ENCODE measurements at places on chromosomes 3 and 15.

- no peak for DNase-seq
These were observed 121.5 kb upstream of the FGF7 start for GRCh38 chr15:49301562-49301961.

GRCh38 chr3:130504701-130505100, 12.3 kb upstream of the COL6A6 start:
- no peak for DNase-seq

- DNase-seq = no peak
These were observed 5.3 kb downstream of the KLF15 start for GRCh38 chr3:126351771-126352475.

DNA sequence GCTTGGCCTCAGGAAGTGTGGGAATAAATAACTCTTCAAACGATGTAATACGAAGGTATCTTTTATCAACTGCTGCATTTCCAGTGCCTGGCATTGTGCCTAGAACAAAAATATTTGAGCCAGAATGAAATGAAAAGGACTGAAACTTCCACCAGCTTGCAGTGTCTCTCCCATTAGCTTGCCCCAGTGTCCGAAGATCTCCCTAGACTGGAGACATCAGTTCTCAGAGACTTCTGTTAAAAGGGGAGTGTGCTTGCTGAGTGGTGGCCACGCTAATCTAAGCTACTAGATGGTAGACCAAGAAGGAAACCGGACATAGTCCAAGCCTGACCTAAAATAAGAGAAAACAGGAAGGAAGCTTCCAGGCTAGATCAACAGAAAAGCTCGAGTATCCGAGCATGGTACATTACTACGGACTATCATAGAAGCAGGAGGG, 28.6 kb downstream of the KCNAB1 start:
- DNase-seq = no peak

GRCh38 chr3:128170866-128171516, 17.7 kb downstream of the EEFSEC start:
- peak; percentile 6 for DNase-seq

- DNase-seq = no peak
These were observed 30.7 kb downstream of the NBEAL2 start for GRCh38 chr3:47010111-47010712.

DNA sequence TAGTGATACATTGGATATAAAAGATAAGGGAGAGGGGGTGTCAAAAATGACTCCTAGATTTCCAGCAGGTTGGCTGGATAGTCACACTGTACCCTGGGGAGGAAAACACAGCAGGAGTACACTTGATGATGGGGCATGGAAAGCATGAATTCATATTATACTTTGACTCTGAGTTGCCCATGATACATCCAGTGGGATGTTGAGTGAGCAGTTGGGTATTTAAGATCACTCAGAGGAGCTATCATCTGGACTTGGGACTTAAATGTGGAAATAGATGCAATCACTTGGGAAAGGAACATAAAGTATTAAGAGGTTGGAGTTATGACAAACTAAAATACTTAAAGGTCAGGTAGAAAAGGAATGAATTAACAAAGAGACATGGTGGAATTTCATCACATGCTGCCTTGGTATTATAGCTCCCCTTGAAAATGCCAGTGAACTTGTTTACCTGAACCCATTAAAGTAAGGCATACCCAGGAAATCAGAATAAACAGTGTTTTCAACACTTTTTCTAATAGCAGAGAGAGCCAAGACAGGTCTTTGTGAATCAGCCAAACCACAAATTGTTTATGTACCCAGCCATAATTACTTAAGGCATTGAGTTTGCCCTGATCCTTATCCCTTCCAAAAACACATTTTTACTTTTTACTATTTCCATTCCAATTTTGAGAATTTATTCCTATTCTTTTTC, 49.9 kb upstream of the ABI3BP start:
- DNase-seq = no peak

DNA sequence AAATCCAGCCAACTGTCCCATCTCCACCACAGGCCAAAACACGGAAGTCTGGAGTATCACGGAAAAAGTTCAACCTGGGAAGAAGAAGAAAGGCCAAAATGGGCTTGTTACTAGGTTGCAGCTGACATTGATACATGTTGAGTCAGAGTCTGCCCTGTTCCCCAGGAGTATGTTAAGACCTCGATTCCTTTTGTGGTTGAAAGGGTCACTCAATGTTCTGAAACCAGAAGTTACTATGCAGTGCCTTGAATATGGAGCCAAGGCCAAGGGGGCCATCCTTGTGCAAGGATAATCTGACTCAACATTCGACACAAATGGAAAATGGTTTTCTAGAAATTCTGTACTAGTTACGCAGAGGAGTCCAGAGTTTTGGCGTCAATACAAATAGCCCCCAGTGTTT, 104.2 kb downstream of the DGKG start:
- no peak for DNase-seq

- DNase-seq = no peak
These were observed 774.7 kb downstream of the MECOM start for GRCh38 chr3:168888781-168889180.

GRCh38 chr15:57114070-57114469, 195.6 kb downstream of the TCF12 start:
- DNase-seq = no peak

- no peak for DNase-seq
These were observed 583.4 kb upstream of the ROBO1 start for GRCh38 chr3:80351201-80351600.

DNA sequence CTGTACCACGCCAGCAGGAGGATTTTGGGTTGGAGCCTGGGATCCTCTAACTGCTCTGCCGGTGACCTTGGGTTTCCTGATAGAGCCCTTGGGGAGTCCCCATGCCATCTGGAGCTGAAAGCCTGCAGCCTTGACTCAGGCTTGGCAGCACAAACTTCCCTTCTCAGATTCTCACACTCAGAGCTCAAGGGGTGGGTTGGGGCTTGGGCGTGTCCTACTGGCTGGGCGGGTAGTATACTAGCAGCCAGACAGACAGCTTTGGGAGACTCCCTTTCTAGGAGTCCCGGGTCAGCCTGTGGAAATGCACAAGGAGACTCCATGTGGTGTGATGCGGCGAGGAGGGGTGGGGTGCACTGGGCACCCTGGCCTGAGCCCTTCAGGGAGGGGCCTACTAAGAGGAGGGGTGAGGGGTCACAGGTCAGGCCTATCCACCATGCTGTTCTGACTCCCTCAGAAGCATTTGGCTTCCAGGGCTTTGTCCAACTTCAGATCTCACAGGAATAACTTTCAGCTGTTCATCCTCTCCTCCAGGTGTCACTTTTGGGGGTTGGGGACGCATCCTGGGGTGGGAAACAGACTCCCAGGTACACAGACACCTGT, 21.6 kb upstream of the PLXNA1 start:
- DNase-seq = no peak

DNA sequence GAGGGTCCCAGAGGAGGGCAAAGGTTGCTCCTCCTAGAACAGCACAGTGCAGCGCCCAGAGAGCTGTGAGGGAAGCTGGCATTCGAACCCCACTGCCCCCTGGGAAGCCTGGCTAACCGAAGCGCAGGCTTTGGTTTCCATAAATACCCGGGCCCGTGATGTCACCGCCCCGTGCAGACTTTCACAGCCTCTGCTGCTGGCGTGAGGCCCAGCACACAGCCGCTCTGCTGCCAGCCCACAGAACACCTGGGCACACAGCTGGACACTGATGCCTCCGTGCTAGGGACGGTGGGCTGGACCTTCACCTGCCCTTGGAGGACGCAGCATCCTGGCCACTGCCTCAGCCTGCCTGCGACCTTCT, 1.0 kb downstream of the IQSEC1 start:
- no peak for DNase-seq

DNA sequence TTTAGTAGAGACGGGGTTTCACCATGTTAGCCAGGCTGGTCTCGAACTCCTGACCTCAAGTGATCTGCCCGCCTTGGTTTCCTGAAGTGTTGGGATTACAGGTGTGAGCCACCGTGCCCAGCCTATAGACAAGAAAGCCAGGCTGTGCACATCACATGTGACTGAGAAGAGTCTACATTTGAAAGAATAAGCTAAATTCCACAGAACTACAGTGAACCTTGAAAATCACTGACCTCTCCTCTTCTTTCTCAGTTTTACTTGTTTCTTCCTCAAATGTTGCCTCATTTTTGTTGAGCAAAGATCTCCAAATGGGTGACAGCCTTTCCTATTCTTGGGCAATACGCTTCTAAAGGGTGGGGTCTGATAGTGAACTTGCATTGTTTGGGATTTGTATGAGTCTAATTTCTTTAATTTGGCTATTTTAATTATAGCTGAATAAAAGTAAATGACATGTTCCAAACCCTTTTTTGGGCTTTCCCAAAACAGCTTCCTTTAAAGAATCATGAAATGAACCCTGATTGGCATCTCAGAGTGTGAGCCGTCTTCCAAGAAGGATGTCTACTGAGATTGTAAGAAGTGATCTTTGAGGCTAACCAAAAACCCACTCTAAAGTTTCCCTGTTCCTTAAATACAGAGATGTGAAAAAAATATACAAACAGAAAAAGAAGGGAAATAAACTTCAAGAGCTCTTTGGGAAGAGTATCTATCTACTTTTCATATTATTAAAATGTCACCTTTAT, 21.6 kb upstream of the SPTBN5 start:
- no peak for DNase-seq

DNA sequence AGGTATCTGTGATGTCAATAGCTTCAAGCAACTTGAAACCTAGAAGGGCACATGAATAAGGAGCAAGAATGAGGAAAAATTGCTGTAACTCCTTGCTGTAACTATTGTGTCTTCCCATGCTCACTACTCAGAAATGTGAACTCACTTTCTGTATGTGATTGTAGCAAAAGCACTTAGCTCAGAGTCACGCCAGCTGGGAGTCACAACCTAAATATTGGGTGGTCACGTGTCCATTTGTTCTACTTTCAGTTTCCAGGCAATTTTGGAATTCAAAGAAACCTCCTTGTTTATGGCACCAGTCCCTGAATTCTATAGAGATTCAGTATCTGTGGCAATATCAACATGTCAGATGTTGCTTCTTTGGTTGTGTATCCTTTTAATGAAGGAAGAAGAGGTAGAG, 241.6 kb upstream of the AZI2 start:
- no peak for DNase-seq

DNA sequence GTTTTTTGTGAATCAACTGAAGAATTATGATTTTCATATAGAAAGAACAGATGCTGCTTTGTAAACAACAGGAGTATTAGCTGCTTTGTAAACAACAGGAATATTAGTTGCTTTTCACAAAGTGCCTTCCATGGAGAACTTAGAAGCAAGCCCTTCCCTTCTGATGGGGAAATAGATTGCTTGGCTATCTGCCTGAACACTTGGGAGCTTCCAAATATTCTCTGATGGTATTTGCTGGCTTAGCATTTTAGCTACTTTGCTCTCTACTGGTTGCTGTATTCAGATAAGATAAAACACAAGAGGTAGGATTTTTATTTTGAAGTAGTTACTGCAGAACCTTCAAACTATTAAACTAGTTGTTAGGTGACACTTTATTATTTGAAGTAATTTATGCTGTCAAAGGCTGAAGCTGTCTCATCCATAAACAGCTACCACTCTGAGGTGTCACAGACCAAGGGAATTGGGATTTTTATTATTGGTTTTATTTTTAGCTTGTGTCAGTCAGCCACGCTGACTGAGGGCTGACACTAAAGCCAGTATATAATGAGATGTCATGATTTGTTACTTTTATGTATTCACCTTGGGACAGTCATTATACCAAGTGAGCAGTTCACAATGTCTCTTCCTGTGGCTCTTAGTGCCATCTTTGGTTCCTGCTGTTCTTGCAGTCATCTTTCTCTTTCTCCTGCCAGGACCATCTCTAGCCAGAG, 50.0 kb downstream of the ZIC1 start:
- no peak for DNase-seq

DNA sequence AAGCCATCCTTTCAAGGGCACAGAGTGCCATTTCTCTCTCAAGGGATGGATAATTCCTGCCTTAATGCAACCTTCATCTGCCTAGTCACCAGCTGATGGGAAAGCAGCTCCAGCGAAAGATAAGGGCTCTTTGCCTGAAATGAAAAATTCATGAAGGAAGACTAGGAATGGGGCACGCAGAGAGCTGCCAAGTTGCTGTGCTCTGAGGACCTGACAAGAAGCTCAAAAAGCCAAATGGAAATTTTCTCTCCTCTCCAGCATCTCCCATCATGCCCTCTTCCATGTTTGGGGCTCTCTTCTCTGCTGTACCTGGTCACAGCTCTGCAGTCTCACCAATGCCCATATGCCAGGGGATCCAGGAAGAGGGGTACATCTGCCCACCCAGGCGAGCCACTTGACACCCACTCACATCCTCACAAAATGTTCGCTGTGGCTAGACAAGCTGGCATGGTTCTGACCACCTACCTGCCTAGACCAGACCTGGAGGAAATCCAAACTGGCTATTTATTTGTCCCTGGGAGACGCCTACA, 29.3 kb upstream of the ABHD2 start:
- DNase-seq = no peak
